CD4-positive, alpha-beta T cell (primary cell): ENCODE measurements at places on chromosomes 3 and 15.

GRCh38 chr3:127803619-127804018 lies 18.7 kb downstream of the MGLL start:
- no peak for DNase-seq

DNA sequence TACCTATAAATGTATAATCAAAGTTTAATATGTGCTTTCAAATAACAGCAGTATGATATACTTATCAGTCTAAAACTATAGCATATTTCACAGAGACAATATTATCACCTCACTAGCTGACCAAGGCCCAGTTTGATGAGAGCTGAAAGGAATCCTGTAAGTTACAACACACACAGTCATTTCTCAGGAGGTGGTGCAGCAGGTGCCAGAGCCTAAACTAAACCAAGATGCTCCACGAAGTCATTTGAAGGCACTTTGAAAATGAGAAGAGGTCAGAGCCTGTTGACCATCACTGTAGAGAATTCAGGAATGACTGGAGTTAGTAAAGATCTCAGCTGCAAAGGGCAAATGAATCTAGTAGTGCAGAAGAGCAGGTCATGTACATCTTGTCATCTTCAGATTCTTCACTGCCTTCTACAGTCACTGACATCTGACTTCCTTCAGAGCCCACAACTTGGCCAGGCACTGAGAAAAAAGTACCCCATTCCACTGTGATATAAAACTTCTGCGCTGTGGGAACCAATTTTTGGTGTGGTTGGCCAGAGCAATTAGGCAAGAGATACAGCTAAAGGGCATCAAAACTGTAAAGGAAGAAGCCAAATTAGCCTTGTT lies 7.9 kb downstream of the GBE1 start:
- DNase-seq = no peak

DNA sequence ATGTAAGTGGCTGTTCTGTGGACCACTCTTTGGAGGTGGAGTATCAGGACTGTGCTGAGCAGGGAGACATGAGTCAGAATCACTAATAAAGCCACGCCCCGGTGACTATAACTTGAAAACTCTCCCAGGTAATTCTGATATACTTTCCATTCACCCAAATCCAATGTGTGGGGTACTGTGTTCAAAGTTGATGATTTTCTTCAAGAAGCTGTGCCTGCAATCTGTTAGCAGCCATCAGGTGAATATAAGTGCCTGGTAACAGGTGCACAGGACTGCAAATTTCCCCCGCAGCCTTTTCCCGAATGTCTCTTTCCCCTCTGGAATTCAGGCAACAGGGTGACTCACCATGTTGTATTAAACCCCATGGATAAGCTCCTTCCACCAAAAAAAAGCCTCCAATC lies 17.0 kb downstream of the MAGI1 start:
- DNase-seq = no peak

DNA sequence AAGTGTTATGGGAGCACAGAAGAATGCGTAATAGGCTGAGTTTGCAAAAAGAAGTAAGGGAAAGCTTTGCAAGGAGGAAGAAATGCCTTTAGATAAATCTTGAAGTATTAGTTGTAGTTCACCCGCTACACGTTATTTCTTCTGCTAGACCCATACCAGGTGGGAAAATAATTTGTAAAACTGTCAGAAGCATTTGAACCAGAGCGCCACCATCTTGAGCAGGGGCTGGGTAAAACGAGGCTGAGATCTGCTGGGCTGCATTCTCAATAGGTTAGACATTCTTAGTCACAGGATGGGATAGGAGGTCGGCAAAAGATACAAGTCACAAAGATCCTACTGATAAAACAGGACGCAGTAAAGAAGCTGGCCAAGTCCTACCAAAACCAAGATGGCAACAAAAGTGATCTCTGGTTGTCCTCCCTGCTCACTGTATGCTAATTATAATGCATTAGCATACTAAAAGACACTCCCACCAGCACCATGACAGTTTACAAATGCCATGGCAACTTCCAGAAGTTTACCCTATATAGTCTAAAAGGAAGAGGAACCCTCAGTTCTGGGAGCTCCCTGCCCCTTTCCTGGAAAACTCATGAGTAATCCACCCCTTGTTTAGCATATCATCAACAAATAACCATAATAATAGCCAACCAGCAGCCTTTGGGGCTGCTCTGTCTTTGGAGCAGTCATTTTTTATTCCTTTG lies 50.0 kb upstream of the ZNF280D start:
- DNase-seq = no peak

DNA sequence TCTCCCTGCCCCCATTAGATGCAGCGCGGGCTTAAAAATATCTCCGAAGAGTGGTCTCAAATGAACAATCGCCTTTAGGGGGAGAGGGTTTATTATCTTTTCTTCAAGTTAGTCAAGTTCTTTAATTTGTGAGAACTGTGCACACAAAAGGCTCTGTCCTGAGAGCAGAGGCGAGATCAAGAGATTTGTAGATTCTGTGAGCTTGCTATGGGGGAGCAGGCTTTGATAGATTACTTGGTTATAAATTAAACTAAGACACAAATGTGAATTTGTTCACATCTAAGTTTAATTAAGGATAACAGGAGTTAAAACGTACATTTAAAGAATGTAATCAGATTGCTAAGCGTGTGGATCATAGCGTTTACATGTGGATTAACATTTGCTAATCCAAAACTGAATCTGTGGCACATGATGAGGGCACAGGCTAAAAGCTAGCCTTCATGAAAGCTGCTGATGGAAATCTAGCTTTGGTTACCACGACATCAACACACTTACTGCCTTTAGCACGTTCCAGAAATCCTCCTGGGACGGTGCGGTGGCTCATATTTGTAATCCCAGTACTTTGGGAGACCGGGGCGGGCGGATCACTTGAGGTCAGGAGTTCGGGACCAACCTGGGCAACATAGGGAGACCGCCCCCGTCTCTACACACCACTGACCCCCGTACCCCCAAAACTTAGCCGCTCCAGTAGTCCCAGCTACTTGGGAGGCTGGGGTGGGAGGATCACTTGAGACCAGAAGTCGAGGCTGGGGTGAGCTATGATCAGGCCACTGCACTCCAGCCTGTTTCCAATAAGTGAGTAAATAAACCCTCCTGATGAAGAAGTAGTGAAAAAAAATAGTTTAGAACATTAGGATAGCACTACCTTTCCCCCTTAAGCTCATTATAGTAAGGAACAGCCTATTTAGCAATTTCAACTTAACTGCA lies 1.0 kb upstream of the PRTG start:
- DNase-seq = no peak

DNA sequence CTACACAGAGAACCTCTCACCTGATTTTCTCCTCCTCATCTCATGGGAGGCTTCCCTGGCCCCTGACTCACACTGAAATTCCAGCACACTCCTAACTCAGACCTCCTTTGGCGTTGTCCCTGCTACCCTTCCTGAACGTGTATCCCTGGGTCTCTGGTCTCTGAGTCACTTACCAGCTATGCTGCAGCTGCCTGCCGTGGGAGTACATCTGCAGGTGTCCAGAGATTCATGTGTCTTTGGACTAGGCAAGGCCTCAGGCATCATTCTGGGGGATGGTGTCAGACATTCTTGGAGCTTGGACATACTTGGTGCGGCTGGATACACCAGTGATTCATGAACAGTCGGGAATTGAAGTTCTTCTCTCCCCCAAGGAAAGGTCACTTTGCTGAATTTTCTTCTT lies 148.8 kb upstream of the TRIM42 start:
- no peak for DNase-seq

DNA sequence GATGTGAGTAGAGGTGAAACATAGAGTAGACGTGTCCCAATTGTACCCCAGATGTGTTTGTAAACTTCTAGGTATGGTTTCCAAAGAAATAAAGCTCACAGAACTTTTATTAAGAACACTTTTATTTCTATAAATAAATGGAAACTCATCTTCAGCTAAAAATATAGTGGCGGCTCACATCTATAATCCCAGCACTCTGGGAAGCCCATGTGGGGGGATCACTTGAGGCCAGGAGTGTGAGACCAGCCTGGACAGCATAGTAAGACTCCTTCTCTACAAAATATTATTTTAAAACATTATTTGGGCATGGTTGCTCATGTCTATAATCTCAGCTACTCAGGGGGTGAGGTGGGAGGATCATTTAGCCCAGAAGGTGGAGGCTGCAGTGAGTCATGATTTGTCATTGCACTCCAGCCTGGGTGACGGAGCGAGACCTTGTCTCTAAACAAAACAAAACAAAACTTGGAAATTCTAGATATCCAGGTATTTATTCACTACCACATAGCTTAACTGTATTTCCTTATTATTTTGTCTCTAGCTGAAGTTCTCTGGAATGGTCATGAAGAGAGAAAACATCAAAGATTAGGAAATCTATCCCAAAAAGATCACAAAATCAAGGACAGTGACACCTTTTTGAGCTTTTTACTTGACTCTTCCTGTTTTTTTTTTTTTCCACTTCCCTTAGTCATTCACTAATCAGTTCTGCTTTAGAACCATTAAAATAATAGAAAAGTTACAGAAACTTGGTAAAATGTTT lies 258.1 kb downstream of the TIGIT start:
- no peak for DNase-seq

DNA sequence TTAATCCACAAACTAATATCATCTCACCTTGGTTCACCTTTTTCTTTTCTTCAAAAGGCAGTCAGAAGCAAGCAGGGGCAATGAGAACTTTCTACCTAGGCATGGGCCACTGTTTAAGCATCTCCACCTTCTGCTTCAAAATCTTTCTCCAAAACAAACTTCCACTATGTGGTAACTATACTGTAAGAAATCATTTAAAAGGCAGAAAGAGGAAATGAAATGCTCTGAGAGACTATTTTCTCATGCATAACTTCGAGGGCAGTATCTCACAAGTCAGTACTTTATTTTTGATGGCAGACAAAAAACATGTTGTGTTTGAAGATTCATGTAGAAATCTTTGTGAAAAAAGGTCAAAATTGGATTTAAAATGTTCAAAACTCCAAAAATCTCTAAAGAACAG lies 419.7 kb downstream of the ZBTB20 start:
- DNase-seq = no peak

DNA sequence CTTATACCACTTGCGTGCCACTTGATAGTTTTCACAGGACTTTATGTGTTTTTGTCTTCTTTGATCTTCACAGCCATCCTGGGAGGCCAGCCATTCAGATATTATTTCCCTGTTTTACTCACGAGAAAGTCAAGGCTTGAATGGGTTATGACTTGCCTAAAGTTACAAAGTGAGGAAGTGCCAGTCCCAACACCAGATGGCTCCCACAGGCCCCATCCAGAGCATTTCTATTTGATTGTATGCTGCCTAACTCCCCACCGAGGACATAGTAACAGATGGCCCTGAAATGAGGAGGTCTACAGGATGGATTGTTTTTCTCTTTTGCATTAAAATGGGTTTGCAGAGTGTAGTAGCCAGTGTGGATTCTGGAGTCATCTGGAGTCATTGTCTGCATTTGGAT lies 74.5 kb downstream of the SPTSSB start:
- no peak for DNase-seq

DNA sequence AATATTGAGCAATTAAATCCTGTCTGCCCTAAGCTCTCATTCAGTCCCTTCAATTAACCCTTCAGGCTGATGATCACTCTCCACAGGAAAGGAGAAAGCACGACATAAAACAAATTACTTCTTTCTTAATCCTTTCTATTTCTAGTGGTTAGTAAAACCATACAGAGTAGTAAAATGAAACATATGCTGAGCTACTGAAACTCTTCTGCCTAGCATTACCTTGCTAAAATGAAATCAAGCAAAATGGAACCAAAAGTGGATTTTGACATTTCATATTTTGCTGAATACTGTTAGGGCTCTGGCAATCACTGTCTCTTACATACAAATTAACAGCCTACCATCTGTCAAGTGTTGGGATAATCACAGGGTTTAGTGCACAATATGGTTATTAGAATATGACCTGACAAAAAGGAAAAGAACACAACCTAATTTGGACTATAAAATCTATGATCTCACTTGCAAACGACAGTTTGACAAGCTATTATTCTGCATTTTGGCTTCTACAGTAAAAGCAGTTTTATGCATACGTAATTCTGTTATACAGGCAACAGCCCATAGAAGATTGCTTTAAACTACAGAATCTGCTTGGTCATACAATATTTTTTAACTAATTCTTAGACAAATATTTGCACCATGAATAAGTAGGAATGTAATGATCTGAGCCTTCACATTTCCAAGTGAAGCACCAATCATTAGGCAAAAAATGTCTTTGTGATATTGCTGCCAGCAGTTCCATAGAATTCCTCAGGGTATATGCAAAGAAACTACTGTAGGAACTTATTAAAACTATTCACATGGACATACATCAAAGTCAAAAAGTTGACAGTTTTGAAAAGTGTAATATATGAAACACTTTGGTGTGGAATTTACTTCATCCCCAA lies 105.0 kb downstream of the FHIT start:
- no peak for DNase-seq
